ENCODE measurements at places on chromosomes 13 and 19.

GRCh38 chr13:59837101-59837500 is 326.6 kb downstream of the DIAPH3 start:
- DNase-seq, result no peak

GRCh38 chr13:76854894-76855293 is 31.3 kb downstream of the KCTD12 start:
- DNase-seq, result no peak

DNA sequence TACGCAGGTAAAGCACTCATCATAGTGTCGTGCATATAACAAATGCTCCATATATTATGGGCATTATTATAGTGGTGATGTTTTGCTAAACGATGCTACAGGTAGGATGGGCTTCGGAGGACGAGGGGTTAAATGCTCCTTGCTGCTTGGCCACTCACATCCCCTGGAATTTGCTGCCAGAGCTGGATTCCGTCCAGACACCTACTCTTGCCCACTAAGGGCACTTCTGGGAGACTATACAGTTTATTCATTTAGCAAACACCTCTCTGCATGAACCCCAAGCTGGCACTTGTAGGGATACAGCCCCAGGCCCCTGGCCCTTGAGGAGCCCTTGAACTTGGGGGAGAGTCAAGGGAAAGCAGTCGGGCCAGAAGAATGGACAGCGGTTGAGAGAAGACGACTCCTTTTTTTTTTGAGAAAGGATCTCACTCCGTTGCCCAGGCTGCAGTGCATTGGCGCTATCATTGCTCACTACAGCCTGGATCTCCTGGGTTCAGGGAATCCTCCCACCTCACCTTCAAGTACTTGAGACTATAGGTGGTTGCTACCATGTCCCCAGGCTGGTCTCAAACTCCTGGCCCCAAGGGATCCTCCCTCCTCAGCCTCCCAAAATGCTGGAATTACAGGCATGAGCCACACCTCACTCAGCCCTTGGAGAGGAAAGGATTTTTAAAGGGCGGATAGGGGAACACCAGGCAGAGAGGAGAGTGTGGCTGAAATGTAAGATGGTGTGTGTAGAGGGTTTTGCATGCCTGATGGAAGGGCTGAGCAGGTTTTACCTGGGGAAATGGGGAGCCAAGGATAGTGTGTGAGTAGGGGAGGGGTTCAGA is 1.1 kb upstream of the MRPL34 start:
- DNase-seq, result no peak

DNA sequence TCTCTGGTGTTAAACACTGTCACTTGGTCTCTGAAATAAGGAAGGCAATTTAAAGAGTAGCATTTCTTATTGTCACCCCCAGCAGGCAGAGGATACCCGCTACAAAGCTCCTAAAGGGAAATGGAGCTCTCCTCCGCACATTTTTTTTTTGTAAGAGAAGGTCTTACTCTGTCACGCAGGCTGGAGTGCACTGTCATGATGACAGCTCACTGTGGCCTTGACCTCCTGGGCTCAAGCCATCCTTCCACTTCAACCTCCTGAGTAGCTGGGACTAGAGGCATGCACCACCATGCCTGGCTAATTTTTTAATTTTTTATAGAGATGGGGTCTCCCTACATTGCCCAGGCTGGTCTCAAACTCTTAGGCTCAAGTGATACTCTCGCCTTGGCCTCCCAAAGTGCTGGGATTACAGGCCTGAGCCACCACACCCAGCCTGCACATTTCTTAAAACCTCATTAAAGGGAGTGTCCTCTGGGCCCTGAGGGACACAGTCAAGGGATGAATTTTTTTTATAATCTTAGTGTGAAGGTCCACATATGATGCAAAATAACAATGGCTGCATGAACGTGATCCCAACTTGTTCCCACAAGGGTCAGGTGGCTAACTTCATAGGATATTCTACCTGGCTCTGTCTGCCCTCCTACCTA is 32.1 kb downstream of the SLC25A30 start:
- no peak for DNase-seq

DNA sequence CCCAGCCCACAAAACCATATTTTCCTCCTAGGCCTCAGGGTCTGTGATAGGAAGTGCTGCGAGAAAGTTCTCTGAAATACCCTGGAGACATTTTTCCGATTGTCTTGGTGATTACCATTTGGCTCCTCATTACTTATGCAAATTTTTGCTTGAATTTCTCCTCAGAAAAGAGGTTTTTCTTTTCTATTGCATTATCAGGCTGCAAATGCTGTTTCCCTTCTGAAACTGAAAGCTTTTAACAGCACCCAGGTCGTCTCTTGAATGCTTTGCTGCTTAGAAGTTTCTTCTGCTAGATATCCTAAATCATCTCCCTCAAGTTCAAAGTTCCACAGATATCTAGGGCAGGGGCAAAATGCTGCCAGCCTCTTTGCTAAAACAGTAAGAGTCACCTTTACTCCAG is 434.2 kb downstream of the PCDH20 start:
- no peak for DNase-seq

GRCh38 chr13:31209172-31209840 is 9.5 kb downstream of the B3GLCT start:
- DNase-seq, result peak; percentile 94

- no peak for DNase-seq
Observed at GRCh38 chr13:51305271-51305967, 34.1 kb upstream of the SERPINE3 start.
